NCI-H1930 (cell line): ENCODE measurements at places on chromosomes 3 and 15.

DNA sequence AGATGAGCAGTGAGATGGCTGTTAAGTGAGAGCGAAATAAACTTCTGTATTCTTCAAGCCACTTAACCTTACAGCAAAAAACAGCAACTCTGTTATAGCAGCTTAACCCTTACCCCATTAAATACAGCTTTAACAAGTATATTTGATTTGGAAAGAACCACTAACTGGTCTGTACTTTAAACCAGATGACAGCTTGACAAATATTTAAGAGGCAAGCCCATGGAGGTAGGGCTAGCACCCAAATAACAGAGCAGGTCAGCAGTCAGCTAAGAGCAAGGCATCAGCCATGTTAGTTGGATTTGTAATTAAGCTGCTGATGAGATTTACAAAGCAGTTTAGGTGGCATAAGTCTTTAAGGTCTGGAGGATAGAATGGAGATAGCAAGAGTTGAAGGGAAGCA, 3.5 kb downstream of the LZTFL1 start:
- DNase-seq = no peak

DNA sequence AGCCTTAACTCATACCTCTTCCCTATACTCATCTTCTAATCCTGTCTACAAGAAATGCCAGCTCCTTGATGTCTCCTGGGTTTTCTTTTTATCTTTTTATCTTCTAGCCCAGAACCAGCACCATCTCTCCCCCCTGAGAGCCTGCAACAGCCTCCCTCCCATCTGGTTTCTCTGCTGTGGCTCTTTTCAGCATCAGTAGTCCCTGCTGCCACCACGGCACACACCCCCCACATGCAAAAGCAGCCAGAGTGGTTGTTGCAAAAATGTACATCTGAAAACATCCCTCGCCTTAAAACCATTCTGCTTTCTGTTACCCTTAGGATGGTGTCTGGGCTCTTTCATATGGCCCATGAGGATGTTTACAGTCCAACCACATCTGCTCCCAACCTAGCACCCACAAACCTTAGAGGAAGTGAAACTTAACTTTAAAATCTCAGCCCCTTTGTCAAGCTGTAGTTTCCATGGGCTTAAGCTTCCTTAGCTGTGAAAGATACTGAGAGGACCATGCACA, 775 bp downstream of the TTC21A start:
- no peak for DNase-seq

DNA sequence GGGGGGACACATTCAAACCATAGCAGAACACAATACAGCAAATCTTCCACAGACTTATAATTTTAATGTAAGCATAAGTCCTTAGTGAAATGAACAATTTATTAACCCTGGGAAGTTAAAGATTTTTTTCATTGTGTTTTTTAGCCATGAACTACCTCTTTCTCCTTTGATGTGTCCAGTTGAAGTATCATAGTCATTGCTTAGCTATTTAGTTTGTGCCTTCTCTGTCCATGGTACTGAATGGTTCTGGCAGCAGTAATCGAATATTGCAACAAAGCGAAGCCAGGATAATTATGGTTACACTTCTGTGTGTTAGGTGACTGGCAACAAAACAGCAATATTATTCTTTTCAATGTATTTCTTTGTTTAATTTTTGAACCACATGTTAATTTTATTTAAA, 403.0 kb upstream of the ONECUT1 start:
- no peak for DNase-seq

DNA sequence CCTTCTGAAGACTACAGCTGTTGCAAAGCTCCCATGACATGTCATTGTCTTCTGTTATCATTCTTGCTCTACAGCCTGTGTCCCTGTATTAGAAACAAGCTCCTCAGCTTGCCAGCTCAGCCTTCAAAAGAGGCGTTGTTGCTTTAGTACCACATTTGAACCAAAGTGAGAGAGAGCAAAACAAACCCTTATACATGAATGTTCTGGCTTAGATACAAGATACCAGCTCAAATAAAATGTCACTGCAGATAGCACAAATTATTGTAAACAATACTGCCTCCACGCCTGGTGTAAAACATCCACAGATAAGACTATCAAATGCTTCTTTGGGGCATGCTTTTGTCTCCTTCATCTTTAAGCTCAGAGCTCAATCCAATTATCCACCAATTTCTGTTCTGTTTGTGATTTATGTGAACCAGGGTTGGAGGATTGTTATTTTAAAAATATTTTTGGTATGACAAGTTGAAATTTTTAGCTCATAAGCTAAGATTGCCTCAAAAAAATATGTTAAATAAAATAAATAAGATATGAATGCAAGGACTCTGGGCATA, 403.6 kb upstream of the CDIN1 start:
- DNase-seq = no peak

DNA sequence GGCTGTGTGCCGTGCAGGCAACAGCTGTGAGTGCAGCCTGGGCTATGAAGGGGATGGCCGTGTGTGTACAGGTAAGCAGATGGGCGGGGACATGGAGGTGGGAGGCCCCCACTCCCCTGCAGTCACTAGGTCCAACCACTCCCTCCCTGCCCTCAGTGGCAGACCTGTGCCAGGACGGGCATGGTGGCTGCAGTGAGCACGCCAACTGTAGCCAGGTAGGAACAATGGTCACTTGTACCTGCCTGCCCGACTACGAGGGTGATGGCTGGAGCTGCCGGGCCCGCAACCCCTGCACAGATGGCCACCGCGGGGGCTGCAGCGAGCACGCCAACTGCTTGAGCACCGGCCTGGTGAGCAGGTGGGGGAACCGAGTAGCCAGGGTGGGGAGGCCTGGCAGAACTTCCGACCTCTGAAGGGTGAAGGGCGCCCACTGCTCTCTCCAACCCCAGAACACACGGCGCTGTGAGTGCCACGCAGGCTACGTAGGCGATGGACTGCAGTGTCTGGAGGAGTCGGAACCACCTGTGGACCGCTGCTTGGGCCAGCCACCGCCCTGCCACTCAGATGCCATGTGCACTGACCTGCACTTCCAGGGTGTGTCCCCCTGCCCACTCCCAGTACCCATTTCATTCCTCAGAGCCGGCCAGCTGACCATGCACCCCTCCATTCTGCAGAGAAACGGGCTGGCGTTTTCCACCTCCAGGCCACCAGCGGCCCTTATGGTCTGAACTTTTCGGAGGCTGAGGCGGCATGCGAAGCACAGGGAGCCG, 11.6 kb downstream of the NT5DC2 start:
- no peak for DNase-seq

DNA sequence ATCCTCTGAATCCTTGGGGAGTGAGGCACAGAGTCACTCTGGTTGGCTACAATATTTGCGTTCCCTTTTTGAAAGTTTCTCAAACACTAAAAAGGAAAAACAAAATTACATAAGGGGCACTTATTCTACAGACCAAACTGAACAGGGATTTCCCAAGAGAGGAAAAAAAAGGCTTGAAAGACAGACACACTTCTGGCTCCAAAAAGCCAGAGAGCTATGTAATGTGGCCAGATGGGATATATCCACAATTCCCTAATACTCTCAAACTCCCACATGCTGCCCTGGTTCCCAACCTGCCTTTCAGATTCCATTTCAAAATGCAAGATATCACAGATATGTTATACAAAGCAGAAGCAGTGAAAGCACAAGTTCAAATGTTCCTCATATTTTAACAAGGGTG, 1.6 kb downstream of the FRMD4B start:
- DNase-seq = no peak

GRCh38 chr3:126126811-126127431, 43.0 kb upstream of the SLC41A3 start:
- no peak for DNase-seq

GRCh38 chr3:115903843-115904242, 280.5 kb downstream of the GAP43 start:
- no peak for DNase-seq

DNA sequence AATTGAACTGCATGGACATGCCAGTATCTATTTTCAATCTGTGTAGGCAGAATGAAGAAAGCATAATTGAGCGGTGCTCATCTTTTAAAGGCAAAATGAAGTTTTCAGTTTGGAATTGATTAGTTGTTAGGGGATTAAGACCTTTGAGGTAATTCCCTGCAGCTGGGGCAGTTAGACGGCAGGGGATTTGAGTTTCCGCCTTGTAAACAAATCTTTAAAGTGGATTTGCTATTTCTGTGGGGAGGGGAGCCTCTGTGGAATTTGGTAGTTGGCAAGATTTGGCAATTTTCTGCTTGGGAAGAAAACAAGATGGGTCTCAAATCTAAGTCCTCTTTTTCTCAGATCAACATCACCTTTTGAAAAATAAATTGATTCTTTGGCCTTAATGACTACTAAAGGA, 212.5 kb upstream of the CNTN6 start:
- DNase-seq = no peak

DNA sequence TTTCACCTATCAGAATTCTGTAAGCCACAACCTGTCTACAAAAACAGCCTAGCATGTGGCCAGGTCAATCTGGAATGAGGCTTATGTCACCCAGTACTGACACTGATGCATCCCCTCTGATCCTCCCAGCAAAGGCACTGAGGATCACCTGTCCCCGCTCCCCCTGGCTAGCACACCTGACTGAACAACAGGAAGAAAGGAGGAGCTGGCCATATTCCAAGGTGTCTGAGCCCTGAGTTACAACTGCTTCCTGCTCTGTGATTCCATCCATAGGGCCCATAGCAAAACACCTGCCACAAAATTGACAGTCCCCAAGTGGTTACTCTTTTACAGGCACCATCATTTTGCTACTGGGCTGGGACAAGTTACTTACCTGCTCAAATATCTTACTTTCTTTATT, 555.5 kb upstream of the CFAP20DC start:
- DNase-seq = no peak

DNA sequence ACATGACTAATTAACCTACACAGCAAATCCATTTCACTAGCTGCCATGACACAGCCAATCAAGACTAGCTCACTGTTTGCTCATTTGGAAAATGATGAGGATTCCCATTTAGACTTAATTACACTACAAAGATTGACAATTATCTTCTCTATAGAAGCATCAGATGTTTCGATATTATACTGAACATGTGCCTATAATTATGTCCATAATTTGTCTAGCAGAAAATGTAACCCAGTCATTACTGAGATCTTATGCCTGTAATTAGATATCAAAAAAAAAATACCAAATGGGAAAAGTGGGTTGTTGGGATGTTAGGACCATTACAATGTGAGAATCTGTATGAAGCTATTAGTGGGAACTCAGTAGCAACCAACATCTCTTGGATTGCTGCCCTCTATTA, 344.2 kb upstream of the MCTP2 start:
- DNase-seq = peak; percentile 7

DNA sequence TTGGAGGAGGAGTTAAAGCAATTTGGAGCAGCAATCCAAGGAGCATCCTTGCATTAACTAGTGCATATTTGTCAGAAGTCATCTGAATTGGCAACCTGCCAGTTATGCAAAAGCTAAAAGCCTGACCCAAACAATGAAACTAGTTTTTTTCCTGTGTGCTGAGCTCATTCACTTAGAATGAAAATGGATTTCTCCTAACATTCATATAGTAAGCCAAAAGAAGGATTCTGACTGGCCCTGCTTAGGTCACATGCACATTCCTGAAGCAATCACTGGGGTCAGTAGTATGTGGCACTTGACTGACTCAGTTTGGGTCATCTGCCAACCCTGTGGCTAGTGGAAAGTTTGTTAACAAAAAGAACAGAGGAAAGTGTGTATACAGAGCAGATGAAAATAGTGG, 30.5 kb downstream of the OXSM start:
- DNase-seq = no peak

DNA sequence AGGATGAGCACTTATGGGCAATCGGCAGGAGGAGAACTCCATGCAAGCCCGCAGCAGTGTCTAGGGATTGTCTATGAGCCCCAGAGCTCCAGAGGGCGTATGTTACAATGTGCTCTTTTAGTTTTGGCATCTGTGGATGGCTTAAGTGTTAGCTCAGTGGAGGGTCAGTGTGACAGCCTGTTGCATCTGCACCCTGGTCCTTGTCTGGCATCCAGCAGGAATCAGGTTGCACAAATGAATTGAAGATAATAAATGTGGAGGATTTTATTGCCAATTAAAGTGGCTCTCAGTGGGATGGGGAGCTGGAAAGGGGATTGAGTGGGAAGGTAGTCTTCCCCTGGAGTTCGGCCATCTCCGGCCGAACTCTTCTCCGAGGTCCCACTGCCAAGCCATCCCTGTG, 11.8 kb upstream of the PRICKLE2 start:
- no peak for DNase-seq

DNA sequence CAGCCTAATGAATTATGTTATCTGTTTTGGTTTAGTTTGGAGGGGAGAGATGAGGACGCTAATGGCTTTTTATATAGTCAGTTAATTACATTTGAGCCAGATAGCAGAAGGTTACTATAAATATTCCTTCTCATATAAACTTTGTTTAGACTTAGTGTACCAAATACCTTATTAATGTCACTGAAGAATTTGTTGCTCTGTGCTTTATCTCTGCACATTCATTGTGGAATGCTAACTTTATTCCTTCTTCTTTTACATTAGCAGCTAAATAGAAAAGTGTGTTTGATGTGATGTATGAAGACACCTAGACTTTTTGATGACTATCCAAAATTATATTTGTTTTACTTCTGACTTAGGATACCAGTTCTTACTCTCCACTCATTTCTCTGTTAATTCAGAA, 105.2 kb downstream of the EPHA3 start:
- DNase-seq = no peak

- no peak for DNase-seq
These were observed 209.9 kb upstream of the SLC2A2 start for GRCh38 chr3:171236265-171237008.

DNA sequence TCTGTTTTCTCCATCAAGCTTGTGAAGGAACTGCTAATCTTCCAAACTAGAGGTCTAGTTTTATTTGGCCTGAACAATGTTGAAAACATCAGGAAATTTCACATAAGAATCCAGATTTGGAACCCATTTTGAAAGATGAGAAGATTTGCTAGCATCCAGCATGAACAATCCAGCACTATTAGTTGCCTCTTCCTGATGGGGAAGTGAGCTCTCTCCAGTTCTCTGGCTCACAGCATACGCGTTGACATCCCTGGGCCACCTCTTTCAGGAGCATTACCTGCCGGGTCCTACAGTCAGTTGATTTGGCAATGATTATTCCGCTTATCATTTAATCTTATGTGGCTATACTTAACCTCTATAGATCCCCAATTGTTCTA, 10.9 kb downstream of the GPR87 start:
- DNase-seq = no peak

- DNase-seq = peak; percentile 6
These were observed 30.7 kb upstream of the WDR49 start for GRCh38 chr3:167684388-167684993.

DNA sequence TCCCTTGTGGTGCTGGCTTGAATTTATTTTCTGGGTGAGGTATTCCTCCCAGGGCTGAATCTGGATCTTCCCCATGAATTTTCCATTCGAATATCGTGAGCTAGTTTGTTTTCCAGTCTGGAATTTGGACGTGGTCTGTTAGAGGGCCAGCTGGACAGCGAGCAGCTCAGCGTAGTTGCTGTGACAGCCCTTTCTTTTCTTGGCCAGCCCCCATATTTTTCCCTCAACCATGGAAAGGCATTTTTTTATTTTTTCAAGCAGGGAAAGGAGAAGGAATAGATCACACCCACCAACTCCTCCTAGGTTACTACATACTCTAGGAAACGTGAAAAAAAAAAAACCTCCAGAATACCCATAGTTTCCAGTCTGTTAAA, 152.0 kb downstream of the KLHL25 start:
- no peak for DNase-seq
